ENCODE measurements at places on chromosomes 1 and 21.
A peak's percentile ranks its signal among the peaks of the same experiment; 100 is the strongest.

DNA sequence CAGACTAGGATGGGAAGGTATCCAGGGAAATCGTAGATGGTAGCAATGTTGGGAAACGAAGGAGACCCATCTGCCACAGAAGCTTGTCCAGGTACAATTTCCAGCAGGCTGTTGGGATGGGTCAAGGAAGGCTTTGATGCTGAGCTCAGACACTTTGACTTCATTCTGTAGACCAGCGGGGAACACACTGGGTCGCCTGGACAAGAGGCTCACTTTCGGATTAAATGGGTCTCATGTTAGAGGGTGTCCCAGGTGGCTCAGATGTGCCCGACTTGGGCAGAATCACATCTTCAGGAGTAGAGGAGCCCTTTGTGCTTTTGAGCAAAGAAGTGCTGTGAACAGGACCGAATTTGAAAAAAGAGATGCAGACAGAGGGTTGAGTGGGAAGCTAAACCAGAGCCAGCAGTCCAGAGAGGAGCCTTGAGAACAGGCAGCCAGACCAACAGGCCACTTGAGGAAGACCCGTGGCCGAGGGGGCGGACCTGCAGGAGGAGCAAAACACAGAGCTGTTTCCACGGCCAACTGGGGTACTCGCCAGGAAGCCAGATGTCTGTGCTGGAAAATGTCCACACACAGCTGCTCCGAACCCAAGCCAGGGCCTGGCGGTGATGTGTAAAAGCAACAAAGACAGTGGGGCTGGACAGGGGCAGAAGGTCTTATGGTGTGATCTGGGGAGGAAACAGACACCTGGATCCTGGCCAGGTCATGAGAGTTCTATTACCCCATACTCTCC lies 146.9 kb downstream of the AJAP1 start:
- H3K4me1 ChIP-seq, result peaks cover 8% of the 10 kb centered on the region
- peaks cover 68% of the 10 kb centered on the region for H3K27me3 ChIP-seq
- no peak for DNase-seq
- H3K36me3 ChIP-seq, result no peaks in the 10 kb centered on the region
- no peak overlapping the region for H3K27ac ChIP-seq
- H3K4me3 ChIP-seq, result no peak overlapping the region

GRCh38 chr1:240314845-240315801 lies 223.4 kb downstream of the FMN2 start:
- H3K27ac ChIP-seq, result no peak overlapping the region
- H3K4me1 ChIP-seq, result no peaks in the 10 kb centered on the region
- DNase-seq, result no peak

DNA sequence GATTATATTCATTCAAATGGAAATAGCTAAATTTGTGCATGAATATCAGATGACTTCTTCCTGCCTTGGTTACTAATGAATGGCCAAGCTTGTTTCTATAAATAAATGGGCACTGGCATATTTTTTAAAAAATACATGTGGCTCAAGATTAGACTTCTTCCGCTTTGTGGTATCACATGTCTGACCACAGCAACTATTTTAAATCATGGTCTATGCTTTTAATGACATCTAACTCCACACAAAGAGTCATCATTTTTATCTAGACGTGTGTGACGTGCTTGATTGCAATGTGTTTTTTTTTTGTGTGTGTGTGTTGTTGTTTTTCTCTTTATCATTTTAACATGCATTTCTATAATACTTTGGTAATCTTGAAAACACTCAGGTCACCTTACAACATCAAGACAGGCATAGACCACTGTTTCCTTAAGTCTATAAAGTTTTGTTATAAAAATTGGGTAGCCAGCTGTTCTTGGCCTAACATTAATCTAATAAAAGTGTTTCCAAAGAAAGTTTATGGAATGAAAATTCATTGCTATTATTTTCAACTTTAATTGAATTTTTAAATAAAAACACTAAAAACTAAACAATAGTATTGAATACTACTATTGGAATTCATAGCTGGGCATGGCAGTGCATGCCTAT lies 29.5 kb downstream of the RGS1 start:
- DNase-seq, result peak; percentile 97
- peak overlapping the region; percentile 87 for H3K27ac ChIP-seq
- no peaks in the 10 kb centered on the region for H3K36me3 ChIP-seq
- H3K4me3 ChIP-seq, result no peak overlapping the region
- H3K27me3 ChIP-seq, result no peaks in the 10 kb centered on the region

DNA sequence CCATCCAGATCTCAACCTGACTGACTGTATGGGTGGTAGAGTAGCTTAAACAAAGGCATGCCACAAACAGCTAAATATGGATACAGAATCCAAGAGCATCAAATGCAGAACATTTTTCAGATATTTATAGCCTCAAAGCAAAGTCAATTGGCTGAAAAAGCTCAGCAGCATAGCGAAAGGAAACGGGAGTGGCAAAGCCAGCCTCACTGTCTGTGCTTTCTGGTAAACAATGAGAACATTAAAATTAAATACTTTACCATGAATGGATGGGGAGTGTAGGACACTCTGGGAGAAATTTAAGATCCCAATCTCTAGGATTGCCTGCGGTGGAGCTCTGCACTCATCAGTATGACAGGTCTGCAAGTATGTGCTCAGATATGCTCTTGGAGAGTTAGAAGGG lies 4.4 kb downstream of the RASAL2 start:
- H3K4me3 ChIP-seq, result no peak overlapping the region
- H3K27me3 ChIP-seq, result peaks cover 65% of the 10 kb centered on the region
- H3K27ac ChIP-seq, result no peak overlapping the region
- H3K36me3 ChIP-seq, result no peaks in the 10 kb centered on the region
- H3K4me1 ChIP-seq, result peaks cover 34% of the 10 kb centered on the region

- no peak for DNase-seq
- no peak overlapping the region for H3K4me3 ChIP-seq
- no peaks in the 10 kb centered on the region for H3K4me1 ChIP-seq
- H3K27me3 ChIP-seq, result no peaks in the 10 kb centered on the region
These were observed 33.6 kb downstream of the PBX1 start for GRCh38 chr1:164592634-164593033.

DNA sequence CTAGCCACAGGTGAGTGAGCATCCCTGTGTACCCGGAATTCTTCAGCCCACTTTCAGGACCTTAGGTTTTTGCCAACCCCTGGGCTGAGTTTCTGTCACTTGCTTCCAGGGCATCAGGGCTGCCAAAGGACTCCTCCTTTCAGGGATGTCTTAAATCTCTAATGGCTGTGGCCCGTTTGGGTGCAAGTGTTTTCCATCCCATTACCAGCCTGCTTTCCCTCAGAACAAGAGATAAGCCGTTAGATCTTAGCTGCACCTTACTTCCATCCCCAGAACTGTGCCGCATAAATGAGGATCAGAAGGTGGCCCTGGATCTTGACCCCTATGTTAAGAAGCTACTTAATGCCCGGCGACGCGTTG lies 652 bp downstream of the SNAPIN start:
- H3K36me3 ChIP-seq, result peaks cover 17% of the 10 kb centered on the region
- no peaks in the 10 kb centered on the region for H3K27me3 ChIP-seq
- H3K27ac ChIP-seq, result peak overlapping the region; percentile 62
- H3K4me3 ChIP-seq, result peak overlapping the region; percentile 82
